Choroid plexus epithelial cell (primary cell): ENCODE measurements at places on chromosomes 6 and 20.

DNA sequence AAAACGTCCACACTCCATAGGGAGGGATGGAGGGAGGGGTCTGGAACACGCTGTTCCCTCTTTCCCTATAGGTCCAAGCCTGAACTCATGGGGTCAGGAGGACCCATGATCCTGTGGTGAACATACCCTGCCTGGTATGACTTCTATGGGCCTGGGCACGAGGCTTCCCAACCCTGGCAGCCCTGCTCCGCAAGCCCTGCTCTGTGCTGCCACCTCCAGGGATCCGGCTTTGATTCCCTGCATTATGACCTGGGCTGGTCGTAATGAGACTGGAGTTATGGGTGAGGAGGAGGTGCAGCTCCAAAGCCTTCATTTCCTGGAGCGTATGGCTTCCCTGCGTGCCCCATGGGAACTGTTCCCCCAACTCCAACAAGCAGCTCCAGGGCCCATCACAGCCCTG, 54.9 kb downstream of the CDH22 start:
- DNase-seq: no peak

DNA sequence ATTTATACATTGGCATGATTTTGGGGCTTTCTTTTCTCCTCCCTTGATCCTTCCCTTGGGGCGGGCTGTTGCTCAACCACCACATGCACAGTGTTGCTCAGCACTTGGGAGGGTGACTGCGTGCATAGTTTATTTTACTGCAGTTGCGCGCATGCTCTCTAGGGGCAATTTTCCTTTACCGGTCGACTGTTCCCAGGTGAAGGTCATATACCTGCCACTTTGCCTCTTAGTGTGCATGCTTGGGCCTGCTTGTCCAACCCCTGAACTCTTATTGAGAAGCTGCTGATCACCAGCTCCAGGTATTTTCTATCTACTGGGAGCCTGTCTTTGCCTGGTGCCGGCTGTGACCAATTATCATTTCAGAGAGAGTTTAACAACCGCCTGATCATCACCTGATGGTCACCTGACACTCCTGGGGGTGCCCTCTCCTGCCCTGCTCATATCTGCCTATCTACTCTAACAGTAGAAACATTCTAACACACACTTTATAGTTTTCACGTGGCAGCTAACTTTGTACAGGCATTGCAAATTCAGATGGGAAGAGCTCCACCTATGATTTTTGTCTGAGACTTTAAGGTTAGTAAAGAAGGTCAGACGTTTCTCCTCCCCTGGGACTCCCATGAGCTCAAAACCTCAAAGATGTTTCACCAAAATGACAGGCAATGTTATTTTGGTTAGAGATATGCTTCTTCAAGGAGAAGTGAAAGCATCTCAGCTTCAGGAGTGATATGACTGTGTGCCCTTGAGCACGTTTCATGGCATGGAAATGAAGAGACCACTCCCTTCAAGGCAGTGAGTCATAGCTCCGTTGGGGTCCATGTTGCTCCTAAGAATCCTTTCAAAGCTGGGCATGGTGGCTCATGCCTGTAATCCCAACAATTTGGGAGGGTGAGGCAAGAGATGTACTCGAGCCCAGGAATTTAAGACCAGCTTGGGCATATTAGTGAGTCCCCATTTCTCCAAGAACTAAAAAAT, 227.5 kb upstream of the MYLIP start:
- no peak for DNase-seq

DNA sequence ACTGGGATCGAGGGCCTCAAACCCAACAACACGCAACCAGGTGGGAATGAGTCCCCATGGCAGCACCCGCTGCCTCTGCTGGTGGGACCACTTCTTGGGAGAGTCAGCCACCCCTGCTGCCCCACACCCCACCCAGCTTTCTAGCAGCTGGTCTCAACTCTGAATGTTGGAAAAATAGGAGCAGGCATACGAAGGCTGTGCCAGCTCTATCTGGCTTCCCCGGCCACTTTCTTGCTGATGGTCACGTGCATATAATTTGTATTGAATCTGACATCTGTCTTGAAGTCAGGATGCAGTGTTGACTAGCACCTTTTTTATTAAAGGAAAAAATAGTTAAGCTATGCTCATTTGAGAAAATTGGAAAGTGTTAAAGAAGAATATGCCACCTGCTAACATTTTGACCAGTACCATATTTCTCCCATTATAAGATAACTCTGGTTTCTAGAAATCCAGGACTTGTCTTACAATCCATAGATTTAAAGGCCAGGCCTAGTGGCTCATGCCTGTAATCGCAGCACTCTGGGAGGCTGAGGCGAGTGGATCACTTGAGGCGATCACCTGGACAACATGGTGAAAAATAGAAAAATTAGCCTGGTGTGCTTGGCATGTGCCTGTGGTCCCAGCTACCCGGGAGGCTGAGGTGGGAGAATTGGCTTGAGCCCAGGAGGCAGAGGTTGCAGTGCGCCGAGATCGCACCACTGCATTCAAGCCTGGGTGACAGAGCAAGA, 26.9 kb upstream of the MAPRE1 start:
- DNase-seq: no peak

DNA sequence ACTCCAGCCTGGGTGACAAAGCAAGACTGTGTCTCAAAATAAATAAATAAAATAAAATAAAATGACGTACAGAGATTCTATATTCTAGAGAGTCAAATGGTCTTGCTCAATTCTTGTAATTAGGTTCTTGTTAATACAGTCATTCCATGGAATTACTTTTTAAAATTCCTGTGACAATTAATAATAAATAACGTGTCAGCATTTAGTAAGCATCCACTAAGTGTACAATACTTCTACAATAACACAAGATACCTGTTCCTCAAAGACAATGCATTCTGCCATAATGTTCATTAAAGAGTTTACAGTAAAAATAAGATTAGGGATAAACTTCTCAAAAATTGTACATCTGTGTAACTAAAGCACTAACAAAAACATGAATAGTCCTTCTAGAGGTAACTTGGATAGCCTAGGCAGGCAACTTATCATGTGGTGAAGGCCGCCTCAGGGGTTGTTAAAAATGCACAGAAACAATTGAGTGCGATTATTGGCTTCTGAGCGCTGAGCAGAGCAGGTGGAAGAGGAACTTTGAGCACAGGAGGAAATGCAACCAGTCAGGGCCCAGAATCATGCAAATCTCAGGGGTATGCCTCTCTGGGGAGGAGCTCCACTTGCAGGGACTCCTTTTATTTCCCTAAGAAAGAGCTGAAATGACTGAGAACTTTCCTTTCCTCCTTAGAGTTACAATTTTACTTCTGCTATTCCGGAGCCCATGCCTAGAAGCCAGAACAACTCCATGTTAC, 37.1 kb downstream of the QRSL1 start:
- no peak for DNase-seq

DNA sequence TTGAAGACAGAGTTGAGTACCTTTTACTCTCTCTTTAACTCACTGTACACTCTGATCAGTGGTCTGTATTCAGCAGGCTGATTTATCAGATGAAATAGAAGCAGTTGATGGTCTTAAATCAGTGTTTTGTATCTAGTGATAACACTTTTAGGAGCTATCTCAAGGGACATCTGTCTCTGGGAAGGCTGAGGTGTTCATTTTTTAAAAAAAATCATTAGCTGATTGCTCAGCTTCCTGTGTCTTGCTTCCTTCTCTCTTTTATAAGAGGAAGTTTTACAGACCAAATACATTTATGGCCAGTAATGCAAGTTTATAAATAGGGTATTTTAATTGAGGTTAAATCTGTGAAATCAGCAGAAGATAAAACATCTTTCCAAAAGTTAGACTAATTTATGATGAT, 12.0 kb upstream of the CCDC170 start:
- no peak for DNase-seq

- no peak for DNase-seq
These were observed 11.3 kb downstream of the ZMYND8 start for GRCh38 chr20:47345214-47345613.

- DNase-seq: no peak
These were observed 186.7 kb downstream of the TFAP2C start for GRCh38 chr20:56815796-56816195.

DNA sequence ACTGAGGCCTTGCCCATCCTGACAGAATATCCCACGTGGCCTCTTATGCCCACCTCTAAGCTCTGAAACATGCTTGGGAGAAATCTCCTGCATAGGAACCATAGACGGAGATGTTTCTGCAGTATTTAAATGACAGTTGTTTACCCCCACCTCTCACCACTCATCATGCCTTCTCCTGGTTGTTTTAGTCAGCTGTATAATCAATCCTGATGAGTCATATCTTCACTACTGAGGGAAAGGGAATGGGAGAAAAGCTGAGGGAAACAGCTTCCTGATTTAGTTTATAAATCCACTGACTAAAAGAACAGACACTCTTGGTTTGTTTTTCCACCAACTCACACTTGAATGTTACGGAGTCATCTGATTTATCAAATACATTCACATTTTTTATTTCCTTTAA, 113.2 kb upstream of the TENT5A start:
- peak; percentile 52 for DNase-seq

DNA sequence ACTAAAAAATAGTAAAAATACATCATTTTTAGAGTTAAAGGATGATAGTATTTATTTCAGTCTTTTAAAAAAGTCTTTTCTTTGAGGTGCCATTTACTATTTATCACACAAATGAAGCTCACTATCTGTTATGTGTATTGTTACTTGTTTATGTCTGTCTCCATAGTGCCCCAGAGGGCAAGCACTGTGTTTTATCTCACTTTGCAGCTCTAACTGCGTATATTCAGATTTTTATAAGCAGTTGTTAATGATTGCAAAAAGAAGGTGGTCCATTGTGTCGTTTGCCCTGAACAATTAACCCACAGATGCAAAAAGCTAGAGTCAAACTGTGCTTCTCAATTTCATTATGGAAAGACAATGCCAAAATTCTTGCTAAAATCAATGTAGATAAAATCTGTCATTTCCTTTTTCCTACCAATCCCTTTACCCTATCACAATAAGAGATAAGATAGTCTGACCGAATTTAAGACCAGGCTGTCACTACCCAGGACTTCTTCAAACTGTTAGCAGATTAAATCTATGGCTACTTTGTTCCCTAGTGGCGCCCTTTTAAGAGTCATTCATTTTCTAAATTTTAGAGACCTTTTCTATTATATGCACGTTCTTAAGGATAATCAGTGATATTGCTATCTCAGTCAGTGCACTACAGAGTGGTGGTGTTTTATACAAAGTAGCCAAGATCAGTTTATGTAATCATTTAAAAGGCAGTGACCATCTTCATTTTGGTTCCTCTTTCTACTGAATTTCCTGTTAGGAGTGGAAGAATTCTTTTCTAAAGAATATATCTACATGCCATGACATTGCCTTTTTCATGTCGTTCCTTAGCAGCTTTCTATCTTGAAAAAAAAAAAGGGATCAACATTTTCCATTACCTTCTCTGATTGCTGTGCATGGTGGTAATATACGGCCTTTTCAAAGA, 133.1 kb upstream of the PRDM1 start:
- no peak for DNase-seq

DNA sequence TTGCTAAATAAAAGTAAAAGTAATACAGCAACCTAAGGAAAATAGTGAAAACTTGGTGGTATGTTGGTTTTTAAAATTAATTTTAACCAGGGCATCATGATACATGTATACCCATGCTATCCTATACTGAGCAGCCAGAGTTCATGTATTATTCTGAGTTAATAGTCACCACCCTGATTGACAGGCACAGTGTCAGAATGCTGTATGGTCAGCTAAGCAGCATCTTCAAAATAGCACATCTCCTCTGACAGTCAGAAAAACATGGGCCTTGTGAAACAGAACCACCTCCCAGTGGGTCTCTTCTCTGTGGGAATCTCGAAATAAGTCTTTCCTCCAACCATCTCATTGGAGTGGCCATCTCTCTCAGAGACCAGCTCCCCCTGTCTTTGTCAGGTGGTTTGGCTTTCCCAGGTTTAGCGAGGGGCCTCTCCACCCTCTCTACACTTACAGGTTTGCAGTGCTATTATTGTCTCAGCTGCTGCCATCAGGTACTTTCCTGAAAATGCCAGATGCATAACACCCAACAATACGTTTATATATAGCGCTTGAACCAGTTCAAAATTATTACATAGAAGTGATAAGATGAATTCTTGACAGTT, 47.1 kb upstream of the RNF8 start:
- no peak for DNase-seq

- no peak for DNase-seq
These were observed 109.0 kb downstream of the PRND start for GRCh38 chr20:4830696-4831095.

DNA sequence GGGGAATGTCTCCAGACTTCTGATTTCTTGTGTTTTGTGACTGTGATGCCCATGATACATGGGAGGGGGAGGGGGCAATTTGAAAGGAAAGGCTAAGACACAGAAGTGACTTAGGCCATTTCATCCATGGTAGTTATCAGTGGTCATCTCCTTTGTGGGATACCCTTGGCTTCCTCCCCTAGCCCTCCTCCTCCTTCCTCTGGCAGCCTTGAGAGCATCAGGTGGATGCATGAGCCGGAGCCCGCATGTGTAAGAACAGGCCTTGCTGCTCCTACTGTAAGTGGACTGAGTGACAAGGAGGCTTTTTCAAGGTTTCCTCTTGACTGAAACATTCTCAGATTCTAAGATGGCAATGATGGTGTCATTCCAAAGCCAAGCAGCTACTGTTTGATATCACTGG, 874 bp downstream of the CD83 start:
- DNase-seq: no peak

GRCh38 chr6:132028029-132028428, 76.9 kb upstream of the CCN2 start:
- DNase-seq: no peak

DNA sequence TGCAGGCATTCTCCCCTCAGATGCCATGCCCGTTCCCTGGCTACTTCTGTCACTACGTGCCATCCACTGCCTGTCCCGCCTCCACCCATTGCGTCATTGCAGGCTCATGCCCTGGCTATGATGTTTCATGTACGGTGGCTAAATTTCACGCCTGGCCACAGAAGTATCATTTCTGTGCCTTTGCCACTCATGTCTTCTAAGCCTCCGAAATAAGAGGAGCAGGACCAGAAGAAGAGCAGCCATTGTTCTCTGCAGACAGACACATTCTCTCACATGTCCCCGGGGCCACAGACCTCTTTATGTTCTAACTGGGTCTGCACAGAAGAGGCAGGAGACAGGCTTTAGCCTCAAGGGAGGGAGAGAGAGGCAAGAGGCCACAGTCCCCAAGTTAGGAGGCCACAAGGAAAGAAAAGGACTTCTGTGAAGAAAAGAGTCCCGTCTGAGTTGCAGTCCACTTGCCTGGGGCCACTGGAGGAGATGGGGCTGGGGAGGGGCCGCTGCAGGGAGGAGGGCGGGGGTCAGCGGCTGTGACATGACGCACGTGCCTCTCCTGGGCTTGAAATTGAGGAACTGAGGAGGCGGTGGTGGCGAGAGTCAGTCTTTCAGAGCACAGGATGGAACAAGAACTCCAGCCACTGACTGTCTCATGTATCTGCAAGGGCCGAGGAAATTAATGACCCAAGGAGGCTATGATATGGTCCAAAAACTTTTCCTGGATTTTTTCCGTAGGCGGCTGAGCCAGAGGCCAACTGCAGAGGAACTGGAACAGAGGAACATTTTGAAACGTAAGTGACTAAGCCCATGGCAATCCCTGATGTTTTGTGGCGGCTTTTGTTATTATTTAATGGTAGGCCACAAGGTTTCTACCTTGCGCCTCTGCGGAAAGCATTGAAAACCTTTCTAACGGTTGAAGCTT, 55.9 kb downstream of the TBC1D7 start:
- no peak for DNase-seq
